ENCODE measurements at places on chromosomes 7 and 10.
A peak's percentile ranks its signal among the peaks of the same experiment; 100 is the strongest.

DNA sequence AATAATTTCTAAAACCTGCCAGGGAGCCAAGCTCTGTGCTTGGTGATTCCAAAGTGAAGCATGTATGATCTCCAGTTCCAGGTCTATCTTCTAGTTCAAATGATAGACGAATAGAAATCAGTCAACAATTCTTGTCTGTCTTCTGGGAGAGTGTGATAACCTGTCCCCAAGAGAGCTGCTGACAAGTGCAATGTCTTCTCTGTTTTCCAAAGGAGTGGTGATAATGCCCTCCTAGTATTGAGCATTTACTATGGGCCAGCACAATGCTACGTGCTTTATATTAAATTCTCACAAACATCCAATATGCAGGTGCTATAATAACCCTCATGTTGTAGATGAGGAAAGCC lies 10.2 kb downstream of the MXI1 start:
- no peak for DNase-seq

GRCh38 chr10:86217371-86218080 lies 149.1 kb downstream of the GRID1 start:
- no peak for DNase-seq

GRCh38 chr7:41872966-41873365 lies 170.1 kb upstream of the INHBA start:
- DNase-seq = no peak

DNA sequence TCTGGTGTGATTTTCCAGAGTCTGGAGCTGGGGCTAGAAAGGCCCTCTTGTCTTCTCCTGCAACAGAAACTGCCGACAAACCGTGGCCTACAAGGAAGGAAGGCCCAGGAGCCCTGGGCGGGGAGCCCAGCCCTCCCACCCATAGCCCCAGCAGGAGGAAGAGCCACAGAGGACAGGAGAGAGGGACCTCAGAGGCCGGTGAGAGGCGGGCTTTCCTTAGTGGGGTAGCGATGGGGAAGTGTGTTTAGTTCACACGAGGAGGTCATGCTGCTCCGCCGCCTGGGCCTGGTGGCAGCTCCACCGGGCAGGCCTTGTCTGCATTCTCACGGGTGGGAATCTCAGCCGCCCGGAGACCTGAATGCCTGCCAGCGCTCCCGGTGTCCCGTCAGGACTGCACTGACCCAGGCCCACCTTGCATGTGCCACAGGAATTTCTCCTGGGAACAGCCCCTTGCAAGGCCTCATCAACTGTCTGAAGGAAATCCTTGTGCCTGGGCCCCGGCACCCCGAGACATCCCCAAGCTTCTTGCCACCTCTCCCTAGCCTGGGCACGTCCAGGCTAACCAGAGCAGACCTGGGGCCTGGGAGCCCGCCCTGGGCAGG lies 50.9 kb downstream of the ZNF467 start:
- no peak for DNase-seq

- DNase-seq = no peak
These were observed 197.5 kb downstream of the PTN start for GRCh38 chr7:137146012-137146455.

GRCh38 chr10:6230315-6230714 lies 27.6 kb downstream of the PFKFB3 start:
- no peak for DNase-seq

GRCh38 chr7:152907042-152907761 lies 147.7 kb downstream of the ACTR3B start:
- DNase-seq = no peak

GRCh38 chr7:55877308-55877707 lies 9.9 kb upstream of the ZNF713 start:
- DNase-seq = no peak

- no peak for DNase-seq
These were observed 13.3 kb upstream of the CNPY1 start for GRCh38 chr7:155559519-155560108.

DNA sequence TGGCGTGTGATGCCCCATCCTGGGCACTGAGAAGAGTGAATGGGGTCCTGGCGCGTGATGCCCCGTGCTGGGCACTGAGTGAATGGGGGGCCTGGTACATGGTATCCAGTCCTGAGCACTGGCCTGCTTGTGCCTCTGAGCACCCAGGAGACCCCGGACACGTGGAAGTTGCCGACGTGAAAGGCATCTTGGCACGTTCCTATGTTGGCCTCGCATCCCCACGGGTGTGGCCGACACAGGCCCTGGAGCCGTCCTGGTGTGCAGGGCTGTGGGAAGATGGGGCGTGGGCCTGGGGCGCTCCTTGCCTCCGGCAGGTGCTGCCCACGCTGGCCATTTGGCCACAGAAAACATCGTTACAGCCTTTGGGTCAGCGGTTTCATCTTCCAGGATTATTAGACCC lies 35.5 kb downstream of the CFAP46 start:
- peak; percentile 27 for DNase-seq

DNA sequence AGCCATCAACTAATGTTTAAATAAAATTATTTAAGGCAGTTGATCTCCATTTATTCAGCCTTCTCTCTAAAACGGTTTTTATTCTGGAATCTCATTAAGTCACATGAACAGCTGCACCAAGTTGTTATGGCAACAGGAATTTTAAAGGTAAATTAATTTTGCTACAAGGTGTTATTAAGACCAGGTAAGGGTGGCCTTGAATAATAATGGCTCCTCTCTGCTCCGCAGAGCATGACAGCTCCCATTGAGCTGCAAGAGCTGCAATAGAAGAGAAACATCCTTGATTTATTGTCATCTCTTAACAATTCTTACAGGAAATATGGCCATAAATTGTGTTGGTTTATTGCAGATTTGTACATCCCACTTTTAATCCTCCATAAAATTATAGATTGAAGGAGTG lies 165.8 kb downstream of the KLF6 start:
- no peak for DNase-seq

DNA sequence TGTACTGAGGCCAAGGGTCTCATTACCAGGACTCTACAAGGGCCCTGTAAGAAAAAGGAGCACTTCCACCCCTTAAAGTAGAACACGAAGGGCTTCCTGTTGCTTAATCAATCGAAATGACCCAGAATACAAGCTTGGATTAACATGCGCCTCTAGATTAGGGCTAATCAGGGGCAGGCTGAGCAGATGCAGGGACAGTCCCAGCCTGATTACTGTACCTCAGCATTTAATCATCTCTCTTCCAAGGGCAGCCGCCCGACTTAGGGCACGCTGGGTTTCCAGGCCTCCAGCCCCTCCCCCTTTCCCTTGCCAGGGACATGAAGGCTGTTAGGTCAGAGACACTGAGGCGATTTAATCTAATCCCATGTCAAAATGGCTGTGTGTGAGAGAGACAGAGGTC lies 138.6 kb downstream of the NRF1 start:
- DNase-seq = no peak

DNA sequence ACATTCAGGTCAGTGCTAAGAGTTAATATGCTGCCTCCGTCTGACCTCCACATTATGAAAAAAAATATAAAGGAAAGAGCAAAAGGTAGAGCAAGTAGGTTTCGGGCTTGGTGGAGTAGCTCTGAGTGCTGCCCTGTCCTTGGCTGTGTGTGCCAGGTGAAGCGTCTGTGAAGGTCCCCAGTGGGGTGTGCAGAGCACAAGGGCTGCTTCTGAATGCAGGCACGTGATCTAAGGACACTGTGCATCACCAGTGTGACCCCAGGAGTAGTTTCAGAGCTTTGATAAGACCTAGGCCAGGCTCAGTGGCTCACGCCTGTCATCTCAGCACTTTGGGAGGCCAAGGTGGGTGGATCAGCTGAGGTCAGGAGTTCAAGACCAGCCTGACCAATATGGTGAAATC lies 36.0 kb downstream of the KLF6 start:
- DNase-seq = no peak

DNA sequence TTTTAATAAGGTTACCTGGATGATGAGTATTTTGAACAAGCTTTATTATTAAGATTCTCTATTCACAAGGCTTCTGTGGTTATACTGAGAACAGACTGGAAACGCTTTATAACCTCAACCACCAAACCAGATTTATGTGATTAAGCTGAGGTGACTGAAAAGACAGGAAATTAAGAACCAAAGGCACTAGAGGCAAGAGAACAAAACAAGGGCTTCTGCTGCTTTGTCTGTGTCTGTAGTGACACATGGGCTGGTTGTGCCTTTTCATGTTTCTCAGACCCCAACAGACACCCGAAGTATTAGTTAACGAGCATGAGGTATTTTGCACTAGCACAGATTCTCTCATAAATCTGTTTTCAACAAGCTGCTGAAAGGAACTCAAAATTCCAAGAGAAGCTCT lies 64.4 kb downstream of the RAPGEF5 start:
- DNase-seq = no peak

GRCh38 chr7:92648067-92648466 lies 57.9 kb upstream of the FAM133B start:
- DNase-seq = no peak

- DNase-seq = peak; percentile 44
These were observed 1.0 kb downstream of the GRM8 start for GRCh38 chr7:127251465-127252376.

DNA sequence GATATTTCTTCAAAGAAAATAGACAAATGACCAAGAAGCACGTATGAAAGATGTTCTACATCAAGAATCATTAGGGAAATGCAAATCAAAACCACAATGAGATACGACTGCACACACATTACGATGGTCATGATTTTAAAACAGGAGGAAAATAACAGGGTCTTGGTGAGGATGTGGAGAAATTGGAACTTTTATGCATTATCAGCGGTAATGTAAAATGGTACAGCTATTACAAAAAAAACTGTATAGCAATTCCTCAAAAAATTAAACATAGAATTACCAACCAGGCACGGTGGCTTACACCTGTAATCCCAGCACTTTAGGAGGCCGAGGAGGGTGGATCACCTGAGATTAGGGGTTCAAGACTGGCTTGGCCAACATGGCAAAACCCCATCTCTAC lies 178.8 kb upstream of the NEBL start:
- DNase-seq = no peak

DNA sequence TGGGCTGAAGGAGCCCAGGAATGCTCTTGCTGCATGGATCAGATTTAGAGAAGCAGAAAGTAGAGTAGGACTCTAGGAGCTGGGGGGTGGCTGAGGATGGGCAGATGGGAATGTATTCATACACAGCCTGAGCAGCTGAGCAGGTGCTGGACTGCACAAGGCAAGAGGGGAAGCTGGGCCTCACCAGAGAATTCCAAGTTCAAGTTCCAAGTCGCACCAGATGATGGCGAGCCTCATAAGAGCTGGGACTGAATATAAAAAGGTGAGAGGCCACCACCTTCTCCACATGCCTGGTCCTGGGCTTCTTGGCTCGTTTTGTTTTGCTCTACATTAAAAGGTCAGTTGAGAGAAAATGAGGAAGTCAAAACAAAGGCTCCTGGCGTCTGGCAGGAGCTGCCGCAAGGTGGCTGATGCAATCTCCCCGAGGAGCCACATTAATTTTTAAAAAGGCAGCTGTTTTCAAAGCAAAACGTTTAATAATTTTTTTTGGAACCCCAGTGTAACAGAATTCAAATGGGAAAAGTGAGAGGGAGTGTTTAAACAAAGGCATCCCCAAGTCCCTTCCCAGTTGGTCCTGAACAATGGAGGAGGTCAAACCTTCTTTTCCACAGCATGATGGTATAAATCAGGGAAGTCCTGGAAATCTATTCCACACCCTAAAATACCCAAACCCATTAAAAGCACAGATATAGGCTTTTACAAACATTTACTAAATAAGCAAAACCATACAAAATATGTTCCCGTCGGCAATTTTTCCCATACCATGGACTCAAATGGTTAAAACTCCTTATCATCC lies 9.5 kb downstream of the CYREN start:
- no peak for DNase-seq

- DNase-seq = no peak
These were observed 16.9 kb downstream of the CAMK2G start for GRCh38 chr10:73857446-73857845.

GRCh38 chr7:141979568-141979967 lies 6.0 kb upstream of the TAS2R38 start:
- DNase-seq = no peak

DNA sequence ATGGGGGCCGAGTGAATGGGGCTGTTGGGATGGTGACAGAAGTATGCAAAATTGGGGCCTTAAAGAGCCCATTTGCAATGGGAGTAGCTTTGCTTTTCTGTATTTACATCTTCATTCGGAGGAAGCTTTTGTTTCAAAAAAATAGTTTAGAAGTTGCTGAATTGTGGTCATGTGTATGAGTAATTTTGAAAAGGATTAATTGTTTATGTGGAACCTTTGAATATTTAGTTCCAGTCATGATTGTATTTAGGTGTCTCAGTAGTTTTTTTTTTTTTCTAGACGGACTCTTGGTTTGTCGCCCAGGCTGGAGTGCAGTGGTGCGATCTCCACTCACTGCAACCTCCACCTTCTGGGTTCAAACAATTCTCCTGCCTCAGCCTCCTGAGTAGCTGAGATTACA lies 37.2 kb downstream of the RBM33 start:
- DNase-seq = no peak

GRCh38 chr7:99601656-99602310 lies 3.7 kb downstream of the TMEM225B start:
- no peak for DNase-seq
